LHCN-M2 (cell line): ENCODE measurements at places on chromosomes 6 and 20.

DNA sequence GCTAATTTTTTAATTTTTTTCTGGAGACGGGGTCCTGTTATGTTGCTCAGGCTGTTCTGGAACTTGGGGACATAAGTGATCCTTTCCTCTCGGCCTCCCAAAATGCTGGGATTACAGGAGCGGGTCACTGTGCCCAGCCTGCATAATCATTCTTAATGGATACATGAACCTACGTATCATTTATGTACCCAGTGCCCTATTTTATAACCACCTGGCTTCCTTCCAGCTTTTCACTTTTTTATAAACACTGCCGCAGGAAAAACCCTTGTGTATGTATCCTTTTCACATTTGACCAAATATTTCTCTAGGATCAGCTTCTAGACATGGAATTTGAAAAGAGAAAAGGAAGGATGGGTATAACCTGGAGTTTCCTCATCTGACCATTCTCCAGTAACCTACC lies 85.6 kb upstream of the RIN2 start:
- DNase-seq: no peak

GRCh38 chr20:62638055-62638570 lies 4.2 kb upstream of the SLCO4A1 start:
- DNase-seq: no peak

GRCh38 chr6:36713846-36714245 lies 16.2 kb downstream of the RAB44 start:
- DNase-seq: no peak

DNA sequence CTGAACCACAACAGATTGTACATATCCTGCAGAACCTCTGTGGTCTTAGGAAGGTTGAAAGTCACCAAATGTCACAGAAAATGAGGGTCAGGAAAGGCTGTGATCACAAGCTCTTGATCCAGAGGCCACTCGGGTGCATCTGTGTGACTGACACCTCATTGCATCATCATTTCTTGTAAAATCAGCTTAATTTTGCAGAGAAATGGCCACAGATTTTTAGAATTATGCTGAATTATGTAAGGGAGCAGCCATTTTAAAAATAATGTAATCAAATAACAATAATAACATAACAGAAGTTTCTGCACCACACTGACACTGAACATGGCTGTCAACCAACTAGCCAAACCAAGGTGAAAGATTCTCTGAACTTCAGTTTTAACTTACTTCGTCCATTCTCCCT lies 32.5 kb upstream of the PRND start:
- no peak for DNase-seq

DNA sequence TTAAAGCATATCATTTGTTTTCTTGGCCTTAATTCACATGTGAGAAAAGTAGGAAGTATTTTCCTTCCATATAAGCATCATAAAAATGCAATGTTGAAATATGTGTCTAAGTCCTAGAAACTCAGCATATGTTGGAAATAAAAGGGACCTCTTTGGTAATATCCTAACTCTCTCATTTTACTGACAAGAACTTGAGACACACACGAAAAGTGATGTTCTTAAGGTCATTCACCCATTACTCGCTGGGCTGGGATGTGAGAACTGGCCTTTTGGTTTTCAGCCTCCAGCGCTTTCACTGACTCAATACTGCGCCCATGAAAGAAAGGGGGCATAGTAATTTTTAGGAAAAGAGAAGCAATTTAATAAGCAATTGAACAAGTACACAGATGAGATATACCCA lies 153.5 kb upstream of the SCGN start:
- DNase-seq: no peak

- DNase-seq: no peak
Measured at GRCh38 chr20:50295345-50295744, 104.7 kb downstream of the CEBPB start.

DNA sequence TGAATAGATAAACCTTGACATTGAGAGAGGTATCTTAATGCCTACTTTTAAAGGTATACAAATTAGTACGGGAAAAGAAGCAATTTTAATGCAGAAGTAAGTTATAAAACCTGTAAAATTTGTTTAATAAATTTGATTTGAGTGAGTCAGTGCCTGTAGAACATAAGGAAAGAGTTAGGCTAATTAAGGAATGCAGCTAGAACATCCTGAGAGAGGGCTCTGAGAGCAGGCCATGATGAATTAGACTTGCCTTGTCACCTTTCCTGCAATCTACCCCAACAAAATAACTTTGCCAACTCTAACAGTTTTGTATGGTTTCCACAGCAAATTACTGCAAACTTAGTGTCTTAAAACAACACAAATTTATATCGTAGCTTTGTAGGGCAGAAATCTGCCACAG lies 700.8 kb downstream of the RFPL4B start:
- no peak for DNase-seq

DNA sequence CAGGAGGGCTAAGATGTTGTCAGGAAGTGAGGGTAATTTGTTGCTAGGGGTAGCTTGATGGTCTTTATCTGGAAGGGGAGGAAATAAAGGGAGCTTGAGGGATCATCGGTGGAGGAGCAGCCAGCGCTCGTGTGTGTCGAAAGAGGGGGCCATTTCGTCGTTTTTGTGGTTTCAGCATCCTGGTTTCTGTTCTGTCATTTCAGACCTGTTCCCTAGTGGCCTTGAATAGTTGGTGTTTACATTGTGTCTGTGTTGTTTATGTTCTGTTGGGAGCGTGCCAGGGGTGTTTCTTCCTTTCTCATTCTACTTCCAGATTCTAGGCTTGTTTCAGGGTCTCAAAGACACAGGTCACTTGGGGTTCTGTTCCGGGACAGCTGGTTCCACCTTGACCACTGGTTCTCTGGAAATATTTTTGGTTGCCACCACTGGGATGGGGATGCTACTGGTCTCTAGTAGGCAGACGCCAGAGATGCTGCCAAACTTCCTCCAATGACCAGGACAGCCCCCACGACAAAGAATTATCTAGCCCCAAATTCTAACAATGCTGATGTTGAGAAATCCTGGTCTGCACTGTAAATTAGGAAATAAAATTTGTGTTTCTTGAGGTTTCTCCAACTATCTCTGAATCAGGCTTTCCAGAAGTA lies 113.9 kb upstream of the NAA20 start:
- DNase-seq: no peak

- no peak for DNase-seq
Measured at GRCh38 chr20:12660918-12661317, 347.9 kb upstream of the SPTLC3 start.

DNA sequence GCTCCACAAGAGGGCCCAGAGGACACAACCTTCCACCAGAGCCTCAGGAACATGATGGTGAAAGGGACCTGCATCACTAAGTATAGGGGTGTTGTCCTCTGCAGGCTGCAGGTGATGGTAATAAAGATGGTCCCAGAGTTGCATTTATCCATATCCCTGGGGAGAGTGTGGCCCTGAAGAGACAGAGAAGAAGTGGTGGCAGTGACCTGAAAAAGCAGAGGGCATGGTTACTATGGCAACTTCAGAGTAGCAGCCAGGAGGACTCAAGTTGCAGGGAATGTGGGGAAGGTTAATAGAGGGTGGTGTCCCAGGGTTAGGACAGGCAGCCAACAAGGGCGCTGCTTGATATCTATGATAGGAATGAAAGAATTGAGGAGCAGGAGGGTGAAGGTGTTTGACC lies 57.1 kb downstream of the HLA-A start:
- no peak for DNase-seq

GRCh38 chr6:113104541-113104940 lies 752.6 kb upstream of the MARCKS start:
- no peak for DNase-seq

GRCh38 chr20:10131732-10132345 lies 86.8 kb upstream of the SNAP25 start:
- DNase-seq: no peak

GRCh38 chr20:3673221-3674070 lies 8.4 kb downstream of the ADAM33 start:
- DNase-seq: no peak

DNA sequence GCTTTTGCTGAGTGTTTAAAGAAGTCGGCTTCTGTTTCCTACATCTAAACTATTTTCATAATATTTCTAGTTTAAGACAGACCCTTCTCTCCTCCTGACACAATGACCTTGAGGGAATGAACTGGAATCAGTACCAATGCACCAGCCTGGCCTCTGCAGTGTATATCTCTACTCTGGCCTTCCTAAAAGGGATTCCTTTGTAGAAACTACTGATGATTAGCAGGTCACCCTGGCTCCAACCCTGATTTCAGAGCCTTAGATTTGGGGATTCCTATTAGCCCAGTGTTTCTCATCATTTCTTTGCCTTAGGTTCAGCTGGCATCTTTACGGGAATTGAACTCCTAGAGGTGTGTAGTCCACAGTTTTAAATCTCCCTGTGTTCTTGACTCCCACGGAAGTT lies 75.4 kb downstream of the ADGRB3 start:
- no peak for DNase-seq

DNA sequence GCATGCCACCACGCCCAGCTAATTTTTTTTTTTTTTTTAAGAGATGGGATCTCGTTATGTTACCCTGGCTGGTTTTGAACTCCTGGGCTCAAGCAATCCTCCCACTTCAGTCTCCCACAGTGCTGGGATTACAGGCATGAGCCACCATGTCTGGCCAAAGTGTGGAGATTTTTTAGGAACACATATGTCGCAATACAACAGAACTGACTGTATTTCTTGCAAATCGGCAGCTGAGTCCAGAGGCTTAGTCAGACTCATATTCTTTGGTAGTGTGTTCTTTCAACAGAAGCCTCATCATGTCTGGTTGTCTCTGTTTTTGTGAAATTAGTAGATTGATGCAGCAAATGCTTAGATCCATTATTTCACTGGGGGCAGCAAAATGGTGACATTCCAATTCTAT lies 23.9 kb upstream of the CD164 start:
- DNase-seq: peak; percentile 85

GRCh38 chr6:73732845-73733675 lies 37.1 kb downstream of the CD109 start:
- peak; percentile 68 for DNase-seq

DNA sequence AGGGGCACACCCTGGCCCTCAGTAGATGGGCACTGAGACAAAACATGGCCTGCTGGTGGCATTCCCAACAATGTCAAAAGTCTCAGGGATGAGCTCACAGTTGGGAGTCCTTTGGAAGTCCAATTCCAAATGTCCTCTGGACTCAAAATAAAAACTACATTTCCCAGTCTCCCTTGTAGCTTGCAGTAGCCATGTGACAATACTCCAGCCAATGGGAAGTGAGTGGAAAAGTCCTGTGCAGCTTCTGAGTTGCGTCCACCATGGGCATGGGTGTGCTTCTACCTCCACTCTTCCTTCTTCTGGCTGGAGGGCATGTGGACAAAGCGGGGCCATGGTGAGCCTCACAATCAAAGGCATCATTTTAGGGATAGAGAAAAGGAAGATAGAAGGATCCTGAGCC lies 5.8 kb upstream of the ADAM33 start:
- DNase-seq: peak; percentile 62

DNA sequence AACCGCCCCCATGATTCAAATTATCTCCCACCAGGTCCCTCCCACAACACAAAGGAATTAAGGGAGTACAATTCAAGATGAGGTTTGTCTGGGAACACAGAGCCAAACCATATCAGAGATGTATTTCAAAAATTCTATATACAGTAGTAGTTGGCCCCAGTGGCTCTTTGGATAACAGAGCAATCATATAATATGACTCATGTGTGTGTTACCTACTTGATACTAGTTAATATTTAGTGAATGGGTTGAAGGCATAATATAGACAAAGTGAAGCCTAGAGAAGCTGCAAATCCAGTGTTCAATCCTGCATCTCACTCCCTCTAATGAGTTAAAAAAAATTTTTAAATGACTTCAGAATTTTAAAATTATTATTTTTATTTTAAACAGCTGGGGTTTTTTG lies 43.2 kb downstream of the KAT14 start:
- no peak for DNase-seq

- no peak for DNase-seq
Measured at GRCh38 chr6:137766596-137767370, 100.3 kb upstream of the TNFAIP3 start.

DNA sequence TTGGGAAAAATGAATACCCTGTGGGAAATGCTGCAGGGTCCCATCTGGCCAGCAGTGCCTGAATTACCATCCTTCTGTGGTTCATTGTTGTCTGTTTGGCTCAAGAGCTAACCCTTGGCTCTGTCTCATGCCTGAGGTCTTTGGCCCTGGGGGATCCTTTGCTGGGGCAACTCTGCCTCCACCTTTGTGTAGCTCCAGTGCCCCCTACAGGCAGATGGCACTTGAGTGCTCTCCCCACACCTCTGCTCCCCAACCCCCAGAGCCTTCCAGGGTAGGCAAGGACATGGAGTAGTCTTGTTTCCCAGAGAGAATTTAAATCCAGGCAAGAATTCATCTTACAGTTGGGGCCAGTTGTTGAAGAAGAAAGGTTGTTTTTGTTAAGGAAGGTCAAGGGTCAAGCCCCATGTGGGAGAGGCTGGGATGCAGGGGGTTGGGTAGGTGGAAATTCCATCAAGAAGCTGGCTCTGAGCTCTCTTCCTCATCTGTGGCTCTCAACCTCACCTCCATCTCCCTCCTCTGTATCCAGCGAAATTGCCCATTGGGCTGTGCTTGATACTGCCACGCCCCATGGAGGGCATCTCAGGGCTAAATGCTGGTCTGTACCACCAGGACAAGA lies 44.2 kb downstream of the ZNF831 start:
- peak; percentile 20 for DNase-seq

DNA sequence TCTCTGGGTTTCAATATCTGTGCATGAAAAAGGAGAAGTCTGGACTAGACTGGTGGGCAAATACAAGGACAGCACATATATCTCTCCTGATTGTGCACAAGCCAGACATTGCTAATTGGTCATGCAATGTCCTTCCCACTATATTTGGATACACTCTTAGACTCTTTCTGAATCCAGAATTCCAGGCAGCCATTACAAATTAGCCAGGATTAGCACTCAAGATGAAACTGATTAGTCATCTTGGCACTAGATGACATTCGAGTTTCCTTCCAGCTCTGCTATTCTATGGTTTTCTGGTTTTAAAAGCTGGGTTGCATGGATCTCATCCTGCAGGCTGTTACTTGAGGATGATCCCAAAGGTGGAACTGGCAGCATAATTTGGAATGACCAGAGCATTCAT lies 73.2 kb downstream of the SCP2D1 start:
- DNase-seq: no peak

GRCh38 chr20:6299456-6299855 lies 176.6 kb upstream of the FERMT1 start:
- no peak for DNase-seq

GRCh38 chr6:45072673-45073072 lies 255.5 kb upstream of the RUNX2 start:
- DNase-seq: peak; percentile 50

GRCh38 chr20:891706-892080 lies 24.4 kb downstream of the ANGPT4 start:
- DNase-seq: no peak
